ENCODE measurements at places on chromosomes 1 and 21. TPM values are rescaled to one million over a fixed set of nuclear protein-coding genes. Genes with fewer than 3 reads are reported as not detected.

The IFNLR1 gene
- 1.9 TPM for total RNA-seq

The OR6N1 gene
- total RNA-seq = not detected

The CD1C gene
- total RNA-seq = not detected

The OR2G6 gene
- total RNA-seq = not detected

GRCh38 chr21:24852610-24853195 is 754.6 kb downstream of the MRPL39 start:
- DNase-seq = peak; percentile 43

GRCh38 chr1:17629460-17629859 is 90.0 kb downstream of the ARHGEF10L start:
- no peak for DNase-seq

DNA sequence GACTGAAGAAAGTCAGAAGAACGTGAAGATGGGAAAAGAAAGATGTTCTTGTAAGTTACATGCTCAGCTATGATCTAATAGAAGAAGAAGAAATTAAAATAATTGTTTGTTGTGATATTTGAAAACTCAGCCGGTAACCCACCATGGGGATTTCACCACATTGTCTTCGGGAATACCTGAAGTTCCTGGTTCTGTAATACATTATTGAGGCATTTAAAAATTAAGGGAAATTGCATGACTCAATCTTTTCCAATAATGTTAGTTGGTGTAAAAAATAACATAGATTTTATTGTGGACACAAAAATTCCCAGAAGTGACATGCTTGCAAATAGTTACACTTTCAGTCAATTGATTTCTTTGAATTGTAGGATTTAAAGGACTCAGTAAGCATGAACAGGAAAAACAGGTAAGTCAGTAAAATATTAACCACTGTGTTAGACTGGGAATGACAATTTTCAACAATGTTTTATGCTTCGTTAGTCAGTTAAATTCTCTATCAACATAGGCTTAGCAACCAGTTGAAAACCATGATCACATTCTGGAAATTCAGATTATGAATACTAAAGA is 745.1 kb downstream of the LTN1 start:
- DNase-seq = no peak

The CYP4A11 gene
- total RNA-seq = not detected

The TTC39A gene
- 0.67 TPM for total RNA-seq

The IPO13 gene
- 15.3 TPM for total RNA-seq

The OR2L5 gene
- total RNA-seq = not detected

The ABCA4 gene
- total RNA-seq = 0.15 TPM

- DNase-seq = peak; percentile 96
Measured at GRCh38 chr1:198656500-198656932, 17.7 kb downstream of the PTPRC start.

The SARS1 gene
- 110 TPM for total RNA-seq

The KCNJ9 gene
- total RNA-seq = not detected

- no peak for DNase-seq
Measured at GRCh38 chr21:39951183-39952101, 84.2 kb downstream of the PCP4 start.

The CADM3 gene
- 0.47 TPM for total RNA-seq

DNA sequence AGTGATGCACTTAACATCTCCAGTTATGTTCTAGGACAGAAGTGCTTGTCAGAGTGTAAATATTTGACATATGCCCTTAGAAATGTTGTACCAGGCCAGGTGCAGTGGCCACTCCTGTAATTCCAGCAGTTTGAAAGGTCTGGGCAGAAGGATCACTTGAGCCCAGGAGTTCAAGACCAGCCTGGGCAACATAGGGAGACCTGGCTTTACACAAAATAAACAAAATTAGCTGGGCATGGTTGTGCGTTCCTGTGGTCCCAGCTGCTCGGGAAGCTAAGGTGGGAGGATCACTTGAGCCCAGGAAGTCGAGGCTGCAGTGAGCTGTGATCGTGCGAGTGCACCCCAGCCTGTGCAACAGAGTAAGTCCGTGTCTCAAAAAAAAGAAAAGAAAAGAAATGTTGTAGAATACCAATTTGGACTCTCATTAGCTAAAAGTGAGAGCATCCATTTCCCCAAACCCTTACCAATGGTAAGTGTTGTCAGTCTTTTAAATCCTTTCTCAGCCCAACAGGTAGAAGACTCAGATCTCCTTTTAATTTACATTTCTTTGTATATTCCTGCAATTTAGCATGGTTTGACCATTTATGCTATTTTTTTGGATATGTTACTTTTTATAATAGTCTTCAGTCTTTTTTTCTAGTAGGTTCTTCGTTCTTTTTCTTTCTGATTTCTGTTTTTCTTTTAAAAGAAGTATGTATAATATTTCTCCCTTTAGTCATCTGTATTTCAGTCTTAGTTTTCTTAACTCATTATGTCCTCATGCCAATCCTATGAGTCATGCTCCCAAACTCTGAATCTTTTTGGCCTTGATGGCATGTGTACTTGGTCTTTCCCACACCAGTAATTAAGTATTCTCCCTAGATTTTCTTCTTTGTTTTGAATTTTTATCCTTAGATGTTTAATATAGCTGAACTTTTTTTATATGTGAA is 74.4 kb downstream of the CAMTA1 start:
- DNase-seq = peak; percentile 99

The ATF3 gene
- total RNA-seq = 5.1 TPM

- peak; percentile 98 for DNase-seq
Measured at GRCh38 chr1:113389953-113390834, at the start of gene MAGI3. MAGI3 (plus strand) TSS chr1:113390515; CDS start chr1:113391034, 519 bp downstream.

DNA sequence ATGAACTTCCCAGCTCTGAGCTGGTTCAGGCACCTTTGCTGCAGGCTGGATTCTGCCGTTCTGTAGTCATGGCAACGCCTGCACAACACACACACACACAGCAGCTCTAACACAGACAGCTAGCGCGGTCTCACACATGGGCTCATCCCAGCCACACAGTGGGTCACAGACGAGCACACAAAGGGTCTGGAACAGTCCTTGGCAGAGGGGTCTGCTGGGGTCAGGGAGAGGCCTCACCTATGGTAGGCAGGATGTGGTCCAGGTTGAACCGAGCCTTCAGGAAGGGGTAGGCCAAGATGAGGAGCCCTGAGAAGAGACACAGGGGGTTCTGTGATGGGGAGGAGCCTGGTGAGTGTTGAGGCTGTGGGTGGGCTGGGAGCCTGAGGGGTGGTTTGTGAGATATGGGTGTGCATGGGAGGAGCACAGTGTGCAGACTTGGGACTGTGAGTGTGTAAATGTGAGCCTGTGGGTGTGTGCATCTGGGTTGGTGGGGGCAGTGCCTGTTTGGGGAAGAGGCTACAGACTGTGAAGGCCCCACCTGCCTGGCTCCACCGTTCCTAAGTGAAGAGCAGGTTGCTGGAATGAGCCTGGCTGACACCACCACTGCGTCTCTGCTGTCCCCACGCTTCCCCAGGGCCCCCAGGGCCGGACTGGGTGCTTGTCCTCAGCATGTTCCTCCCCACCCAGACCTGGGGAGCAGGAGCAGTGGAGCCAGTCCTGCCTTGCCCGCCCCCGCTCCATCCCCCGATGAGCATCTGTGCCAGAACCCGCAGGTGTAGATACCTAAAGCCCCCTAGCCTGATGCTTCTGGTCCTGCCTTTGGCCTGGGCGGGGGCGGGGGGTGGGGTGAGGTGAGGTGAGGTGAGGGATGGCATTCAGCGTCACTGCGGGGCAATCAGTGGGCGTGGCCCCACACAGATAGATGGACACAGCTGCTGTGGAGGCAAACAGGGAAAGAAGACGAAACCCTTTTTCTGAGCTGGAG is 1.5 kb downstream of the KNCN start:
- peak; percentile 76 for DNase-seq

- peak; percentile 55 for DNase-seq
Measured at GRCh38 chr1:89633248-89633799, 404 bp downstream of the LRRC8C start.

- DNase-seq = peak; percentile 98
Measured at GRCh38 chr21:35658242-35658641, 402.1 kb downstream of the SETD4 start.

DNA sequence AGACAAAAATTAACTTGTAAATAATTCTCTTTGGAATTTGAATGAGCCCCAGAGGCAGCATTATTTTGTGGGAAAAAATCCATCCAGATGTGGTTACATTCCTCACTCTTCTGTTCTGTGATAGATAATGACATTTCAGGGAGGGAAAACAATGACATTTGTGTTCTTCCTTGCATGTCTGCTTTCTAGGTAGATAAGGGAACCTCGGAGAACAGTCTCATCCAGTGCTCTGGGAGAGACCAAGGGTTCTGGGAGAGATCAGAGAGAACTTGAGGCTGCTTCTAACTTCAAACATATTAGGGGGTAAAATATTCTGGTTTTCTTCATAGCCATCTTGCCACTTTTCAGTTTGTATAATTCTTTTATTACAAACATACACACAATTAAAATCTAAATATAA is 269.2 kb downstream of the NEGR1 start:
- no peak for DNase-seq

The WDR26 gene
- total RNA-seq = 58.6 TPM

The CTSK gene
- total RNA-seq = 1.7 TPM

GRCh38 chr1:43573066-43573800 is 42.5 kb downstream of the PTPRF start:
- DNase-seq = no peak

DNA sequence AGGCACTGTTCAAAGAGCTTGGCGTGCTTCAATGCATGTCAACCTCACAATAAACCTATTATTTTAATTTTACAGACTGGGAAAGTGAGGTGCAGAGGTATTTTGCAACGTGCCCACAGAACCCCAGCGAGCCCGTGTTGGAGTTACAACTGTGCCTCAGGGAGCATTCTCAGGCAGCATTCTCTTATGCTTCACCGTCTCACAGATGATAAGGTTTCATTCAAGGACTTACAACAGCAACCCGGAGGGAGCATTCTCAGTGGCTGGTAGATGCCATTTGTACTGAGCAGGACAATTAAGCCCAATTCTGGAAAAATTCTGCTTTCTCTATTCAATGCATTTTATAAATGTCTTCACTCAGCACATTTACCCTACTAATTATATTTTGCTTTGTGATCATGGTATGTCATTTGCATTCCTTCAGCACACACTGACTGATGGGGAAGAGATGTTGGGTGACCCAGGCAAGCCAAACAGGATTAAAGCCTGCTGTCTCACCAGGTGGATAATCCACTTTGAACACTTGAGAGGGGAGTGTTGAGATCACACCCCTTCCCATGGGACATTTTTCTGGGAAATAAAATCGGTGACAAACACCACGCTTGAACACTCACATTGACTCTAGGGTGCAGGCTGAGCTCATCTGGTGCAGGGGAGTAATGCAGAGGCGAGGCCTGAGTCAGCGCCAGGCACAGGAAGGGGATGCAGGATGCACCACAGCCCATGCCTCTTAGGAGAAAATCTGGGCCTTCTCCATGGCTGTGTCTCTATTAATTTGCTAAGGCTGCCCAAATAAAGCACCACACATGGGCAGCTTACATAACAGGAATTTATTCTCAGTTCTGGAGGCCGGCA is 113.9 kb downstream of the CLIC6 start:
- no peak for DNase-seq

- no peak for DNase-seq
Measured at GRCh38 chr1:17310068-17310640, 2.2 kb downstream of the PADI4 start.

GRCh38 chr1:154408174-154408777 is 3.1 kb downstream of the IL6R start:
- DNase-seq = no peak

DNA sequence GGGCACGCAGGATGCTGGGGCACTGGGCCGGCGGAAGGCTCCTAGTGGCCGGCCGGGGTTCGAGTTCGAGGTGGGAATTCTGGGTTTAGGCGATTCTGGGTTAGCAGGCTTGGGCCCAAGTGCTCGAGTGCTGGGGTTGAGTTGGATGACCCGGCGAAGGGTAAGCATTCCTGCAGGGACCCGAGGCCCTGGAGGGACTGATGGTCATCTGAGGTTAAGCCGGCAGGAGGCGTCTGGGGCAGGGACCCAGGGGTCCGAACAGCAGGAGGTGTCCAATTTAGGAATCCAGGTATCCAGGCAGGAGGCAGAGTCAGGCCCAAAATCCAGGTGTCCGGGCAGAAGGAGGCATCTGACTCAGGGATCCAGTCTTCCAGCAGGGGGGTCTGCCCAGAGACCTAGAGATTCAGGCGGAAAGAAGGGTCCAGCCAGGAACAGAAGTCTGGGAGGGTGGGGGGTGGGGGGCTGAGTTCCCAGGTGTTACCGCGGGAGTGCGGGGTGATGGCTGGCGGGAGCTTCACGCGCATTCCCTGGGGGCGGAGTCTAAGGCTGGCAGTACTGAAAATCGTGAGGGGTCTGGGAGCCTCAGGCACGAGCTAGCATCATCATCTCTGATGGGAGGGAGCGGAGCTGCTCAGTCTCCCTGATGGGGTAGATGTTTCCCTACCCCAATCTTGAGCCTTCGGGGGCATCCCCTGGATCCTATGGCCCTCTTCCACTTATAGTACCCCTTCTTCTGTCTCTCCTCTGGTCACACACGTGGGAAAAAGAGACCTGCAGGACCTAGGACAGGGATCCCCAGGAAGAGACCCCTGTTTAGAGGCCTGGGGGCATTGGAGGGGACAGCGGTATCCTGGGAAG is 585 bp downstream of the GPR3 start:
- DNase-seq = no peak

The PRPF38B gene
- 10.8 TPM for total RNA-seq

- DNase-seq = peak; percentile 48
Measured at GRCh38 chr1:213244664-213245091, 193.6 kb downstream of the RPS6KC1 start.

The OR2M3 gene
- not detected for total RNA-seq

The RIMKLA gene
- not detected for total RNA-seq

DNA sequence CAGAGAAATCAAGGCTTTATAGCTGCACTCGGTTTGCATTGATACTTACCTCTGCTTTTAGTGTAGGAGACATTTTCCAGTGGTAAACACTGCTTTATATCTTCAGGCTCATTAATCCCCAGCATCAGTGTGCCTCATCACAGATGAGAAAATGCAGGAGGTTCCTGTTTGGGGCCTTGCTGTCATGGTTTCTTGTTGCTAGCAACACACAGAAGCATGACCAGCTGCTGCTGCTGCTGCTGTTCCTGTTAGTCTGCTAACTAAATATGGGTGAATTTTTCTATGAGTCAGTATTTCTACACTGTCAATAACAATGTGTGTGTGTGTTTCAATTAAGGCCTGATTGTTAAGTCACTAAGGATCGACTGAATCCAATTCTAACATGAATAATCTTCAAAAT is 85.8 kb upstream of the RGS1 start:
- peak; percentile 94 for DNase-seq

The SLC9C2 gene
- total RNA-seq = not detected
